Right renal cortex interstitium (tissue), 3 donors: ENCODE measurements at places on chromosomes 2 and 18. TPM values are rescaled to one million over a fixed set of nuclear protein-coding genes. Genes with fewer than 3 reads are reported as not detected.

Gene UGT1A5
- polyA plus RNA-seq = not detected

DNA sequence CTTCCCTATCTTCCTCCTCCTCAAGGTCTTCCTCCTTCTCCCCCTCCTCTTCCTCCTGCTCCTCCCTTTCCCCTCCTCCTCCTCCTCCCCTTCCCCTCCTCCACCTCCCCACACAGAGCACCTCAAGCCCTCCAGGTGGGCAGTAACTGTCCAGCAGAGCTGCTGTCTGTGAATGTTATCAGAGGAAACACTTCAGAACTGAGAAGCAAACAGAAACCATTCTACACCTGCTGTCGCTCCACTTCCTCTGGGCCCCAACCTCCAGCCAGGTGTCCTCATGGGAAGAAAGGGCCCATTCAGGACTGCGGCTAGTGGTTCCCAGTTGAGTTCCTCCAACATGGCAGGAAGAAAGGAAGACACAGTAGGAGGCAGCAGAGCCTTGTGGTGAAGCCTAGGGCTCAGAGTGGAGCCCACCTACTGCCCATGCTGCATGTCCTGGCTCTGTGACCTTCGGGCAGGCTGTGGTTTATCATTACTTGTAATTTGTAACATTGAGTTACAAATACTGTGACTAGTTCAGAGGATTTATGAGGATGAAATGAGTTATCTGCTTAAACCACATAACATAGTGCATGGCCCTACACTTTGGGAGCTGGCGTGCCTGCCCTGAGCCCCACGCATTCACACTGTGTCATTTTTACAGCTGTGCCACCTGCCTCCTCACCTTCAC is 165.9 kb upstream of the ID2 start:
- no peak for DNase-seq

- no peak for DNase-seq
These were observed 76.2 kb upstream of the ZNF532 start for GRCh38 chr18:58788470-58788869.

DNA sequence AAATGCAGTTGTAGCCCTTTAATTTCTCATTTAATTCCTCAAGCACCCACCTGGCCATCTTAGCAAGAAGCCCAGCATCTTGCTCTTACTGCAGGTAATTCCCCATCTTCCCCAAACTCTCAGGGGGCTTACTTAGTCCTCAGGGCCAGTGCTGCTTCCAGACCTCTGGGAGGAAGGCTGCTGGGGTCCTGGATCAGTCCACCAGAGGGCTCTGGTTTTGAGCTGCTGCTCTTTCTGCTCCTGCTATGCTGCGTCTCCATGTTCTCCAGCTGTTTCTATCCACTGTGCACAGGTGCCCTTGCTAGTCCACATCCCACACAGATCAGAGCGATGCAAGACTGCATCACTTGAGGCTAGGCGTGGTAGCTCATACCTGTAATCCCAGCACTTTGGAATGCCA is 34.5 kb upstream of the TMEM87B start:
- DNase-seq = no peak

Gene FEV
- polyA plus RNA-seq = 0.07 TPM

Gene FOXD4L1
- polyA plus RNA-seq = 0.19 TPM

GRCh38 chr2:241421330-241421729 is 65.2 kb downstream of the FARP2 start:
- DNase-seq = no peak

Gene ALPI
- polyA plus RNA-seq = not detected

DNA sequence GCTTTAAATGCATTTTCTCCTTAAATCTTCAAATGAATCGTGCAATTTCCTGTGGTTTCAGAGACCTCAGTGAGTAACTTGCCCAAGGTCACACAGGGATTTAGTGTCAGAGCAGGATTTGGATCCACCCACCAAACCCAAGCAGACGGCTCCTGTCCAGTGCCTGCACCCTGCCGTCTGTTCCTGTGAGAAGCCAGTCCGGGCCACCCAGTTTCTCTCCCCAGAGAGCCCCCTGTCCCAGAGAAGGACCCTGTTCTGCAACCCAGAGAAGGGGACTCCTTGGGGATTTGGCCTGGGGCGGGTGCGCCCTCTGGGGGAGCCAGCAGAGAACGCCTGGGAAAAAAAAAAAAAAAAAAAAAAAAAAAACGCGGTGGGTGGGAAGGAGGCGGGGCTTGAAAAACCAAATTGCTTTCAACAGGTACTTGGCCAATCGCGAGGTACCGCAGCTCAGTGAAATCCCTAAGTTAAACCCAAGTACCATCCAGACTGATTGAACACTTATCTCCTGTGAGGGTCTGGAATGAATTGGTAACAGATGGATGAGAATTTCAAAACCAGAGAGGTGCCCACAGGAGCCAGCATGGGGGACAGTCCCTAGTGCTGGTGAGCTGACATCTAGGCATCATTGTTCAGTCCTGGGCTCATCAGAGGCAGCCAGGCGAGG is 30.9 kb upstream of the REEP1 start:
- DNase-seq = peak; percentile 16

Gene POMC
- 5.0 TPM for polyA plus RNA-seq

GRCh38 chr2:52404866-52405265 is 1362.7 kb upstream of the CHAC2 start:
- DNase-seq = no peak

DNA sequence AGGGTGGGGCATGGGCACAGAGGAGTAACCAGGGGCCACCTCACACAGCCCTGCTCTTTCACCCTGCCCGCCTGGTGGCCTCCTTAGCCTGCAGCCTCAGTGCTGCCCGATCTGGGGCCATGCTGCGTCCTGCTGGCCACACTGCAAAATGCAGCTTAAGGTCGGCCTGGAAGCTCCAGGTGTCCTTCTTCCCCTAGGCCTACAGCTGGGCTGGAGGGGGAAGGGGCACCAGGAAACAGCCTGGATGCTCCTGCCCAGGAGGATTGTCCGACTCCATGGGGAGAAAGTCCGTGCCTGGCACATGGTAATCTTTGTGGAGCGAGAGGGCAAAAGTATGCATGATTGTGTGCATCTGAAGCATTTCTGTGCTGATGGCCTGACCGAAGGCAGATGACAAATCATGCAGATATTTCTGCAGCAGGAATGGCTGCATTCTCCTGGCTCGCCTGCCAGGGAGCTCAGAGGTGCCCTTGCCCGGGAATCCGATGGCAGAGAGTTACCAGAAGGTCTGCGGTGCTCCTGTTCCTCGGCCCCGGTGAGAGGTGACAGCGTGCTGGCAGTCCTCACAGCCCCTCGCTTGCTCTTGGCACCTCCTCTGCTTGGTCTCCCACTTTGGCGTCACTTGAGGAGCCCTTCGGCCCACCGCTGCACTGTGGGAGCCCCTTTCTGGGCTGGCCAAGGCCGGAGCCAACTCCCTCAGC is 12.8 kb upstream of the ALPP start:
- no peak for DNase-seq

Gene LINC00305
- 3.4 TPM for polyA plus RNA-seq

Gene IL37
- not detected for polyA plus RNA-seq

Gene PRSS56
- polyA plus RNA-seq = not detected

GRCh38 chr2:19772981-19773380 is 128.8 kb downstream of the TTC32 start:
- no peak for DNase-seq

Gene PLEKHH2
- 18.9 TPM for polyA plus RNA-seq

Gene ASB18
- not detected for polyA plus RNA-seq

DNA sequence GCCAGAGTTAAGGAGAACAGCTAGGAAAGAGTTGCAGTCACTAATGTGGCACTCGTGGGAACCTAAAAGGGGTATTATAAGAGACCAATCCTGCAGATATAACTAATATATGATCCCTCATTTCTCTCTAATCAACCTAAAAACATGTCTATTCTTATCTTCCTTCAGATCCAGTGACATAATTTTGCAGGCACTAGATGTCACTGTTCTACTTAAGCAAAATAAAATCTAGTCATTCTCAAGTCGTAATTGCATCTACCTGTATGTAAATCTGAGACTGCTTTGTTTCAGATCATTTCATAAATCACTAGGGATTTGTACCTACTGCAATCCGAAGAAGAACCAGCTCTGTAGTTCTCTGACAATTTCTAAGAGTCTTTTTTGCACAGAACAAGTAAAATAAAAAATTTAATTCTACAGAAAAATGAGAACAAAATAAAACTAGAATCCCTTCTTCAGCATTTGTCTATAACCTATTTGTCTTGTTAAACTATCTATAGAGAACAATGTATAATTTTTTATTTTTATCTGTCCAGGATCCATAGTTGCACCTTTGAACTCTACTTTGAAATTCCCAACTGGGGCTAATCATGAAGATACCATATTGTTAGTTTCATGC is 56.5 kb upstream of the ERBB4 start:
- no peak for DNase-seq

DNA sequence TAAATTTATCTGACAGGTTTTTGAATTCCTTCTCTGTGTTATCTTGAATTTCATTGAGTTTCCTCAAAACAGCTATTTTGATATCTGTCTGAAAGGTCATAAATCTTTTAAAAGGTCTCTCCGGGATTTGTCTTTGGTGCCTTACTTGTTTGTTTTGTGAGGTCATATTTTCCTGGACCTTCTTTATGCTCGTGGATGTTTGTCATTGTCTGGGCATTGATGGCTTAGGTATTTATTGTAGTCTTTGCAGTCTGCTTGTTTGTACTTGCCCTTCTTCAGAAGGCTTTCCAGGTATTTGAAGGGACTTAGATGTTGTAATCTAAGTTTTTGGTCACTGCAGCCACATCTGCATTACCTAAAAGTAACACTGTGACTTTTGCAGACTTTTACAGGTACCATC is 355.2 kb downstream of the PARD3B start:
- no peak for DNase-seq

GRCh38 chr2:100142393-100142792 is at the start of gene AFF3:
AFF3 (minus strand) TSS chr2:100142590; CDS start chr2:100104454, 38,136 bp downstream.
- DNase-seq = no peak

Gene NTSR2
- not detected for polyA plus RNA-seq

Gene KLHL41
- polyA plus RNA-seq = 1.3 TPM

DNA sequence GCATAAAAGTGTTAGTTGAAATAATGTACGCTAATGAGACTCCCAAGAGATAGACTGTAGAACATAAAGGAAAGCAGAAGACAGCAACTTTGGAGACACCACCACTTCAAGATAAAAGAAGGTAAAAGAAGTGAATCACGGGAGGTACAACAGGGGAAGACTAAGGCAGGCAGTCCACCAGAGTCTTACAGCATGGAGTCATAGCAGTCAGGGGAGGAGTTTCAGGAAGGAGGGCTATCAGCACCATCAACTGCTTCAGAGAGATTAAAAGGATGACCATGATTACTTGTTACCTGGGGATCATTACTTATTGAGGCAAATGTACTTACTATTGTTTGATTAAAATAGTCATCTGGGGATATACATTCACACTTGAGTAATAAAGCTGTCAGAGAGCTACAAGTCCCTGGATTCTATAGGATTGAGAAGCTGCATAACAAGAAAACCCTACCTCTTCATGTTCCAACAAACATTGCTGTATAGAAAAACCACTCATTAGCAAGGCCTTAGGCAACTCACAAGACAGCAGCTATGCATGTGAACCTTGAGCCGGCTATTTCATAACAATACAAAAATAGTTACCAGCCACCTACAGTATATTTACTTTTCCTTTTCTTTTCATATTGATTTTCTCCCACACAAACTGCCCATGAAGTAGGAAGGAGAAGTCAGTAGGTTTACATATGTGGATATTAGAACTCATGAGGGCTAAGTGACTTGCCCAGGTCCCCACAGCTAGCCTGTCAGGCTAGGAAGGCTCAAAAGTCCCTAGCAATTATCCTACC is 101.7 kb downstream of the PDE11A start:
- DNase-seq = no peak

GRCh38 chr2:211673133-211673905 is 865.3 kb downstream of the ERBB4 start:
- no peak for DNase-seq

DNA sequence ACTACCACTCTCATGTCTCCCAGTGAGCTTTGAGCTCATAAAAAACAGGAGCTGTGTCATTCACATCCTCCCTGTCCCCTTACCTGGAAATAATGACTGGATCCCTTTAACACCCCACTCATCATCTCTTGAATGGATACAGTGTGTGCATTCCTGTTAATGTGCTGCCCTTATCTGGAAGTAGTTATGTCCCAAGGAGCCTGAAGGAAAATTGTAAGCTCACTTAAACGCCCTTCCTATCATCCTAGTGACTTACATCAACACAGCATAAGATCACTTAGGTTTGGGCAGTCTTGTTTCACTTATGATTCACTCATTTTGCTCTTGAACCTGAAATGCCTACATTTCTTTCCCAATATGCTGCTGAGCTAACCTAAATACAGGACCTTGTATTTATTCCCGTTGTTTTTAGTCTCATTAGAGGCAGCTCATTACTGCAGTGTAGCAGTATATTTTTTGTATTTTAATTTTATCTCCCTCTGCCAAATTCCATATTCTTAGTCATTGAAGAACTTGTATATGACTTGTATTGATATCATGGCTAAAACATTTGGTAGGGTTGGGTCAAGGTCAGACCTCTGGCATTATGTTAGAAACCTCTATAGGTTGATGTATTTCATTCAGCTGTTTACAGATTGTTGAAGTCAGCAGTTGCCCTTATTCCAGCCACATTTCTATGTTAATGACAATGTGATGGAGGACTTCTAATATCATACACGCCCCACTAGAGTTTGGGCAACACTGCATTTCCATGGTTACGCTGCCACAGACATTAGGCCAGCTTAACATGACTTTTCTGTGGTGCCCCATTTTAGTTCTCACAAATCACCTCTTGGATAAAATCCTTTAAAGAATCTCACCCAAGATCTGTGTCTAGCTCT is 72.9 kb downstream of the PKP4 start:
- DNase-seq = no peak

Gene ACKR3
- 75.3 TPM for polyA plus RNA-seq

GRCh38 chr18:58038063-58038462 is 6.0 kb upstream of the NEDD4L start:
- no peak for DNase-seq

DNA sequence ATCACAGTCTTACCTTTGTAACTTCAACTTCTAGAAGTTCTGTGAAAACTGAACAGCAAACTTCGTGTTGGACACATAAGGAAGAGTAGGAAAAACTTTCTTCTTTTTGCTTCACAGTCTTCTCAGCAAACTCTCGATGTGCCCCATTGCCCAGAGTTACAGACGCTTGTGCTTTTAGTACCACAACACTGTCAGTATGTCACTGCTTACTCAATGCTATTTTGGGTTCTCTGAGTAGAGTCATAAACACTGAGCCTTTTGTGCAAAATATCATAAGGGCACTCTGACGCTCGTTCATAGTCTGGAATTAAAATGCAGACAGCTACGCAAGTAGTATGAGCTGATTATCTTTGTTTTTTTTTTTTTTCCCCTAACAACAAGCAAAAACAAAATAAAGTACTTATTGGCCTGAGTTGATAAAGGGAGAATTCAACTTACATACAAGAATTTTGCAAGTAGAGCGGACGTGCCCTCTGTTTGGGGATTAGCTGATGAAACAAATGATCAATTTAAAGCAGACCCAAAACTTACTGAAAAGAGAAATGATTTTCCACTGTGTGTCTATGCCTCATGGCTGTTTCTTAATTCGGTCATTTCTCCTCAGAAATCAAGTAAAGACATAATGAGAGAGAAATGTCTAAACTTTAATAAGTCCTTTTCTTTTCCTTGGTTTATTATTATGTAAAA is at the start of gene CDH19:
TSS of gene CDH19 (minus strand) at position 150 of the 687 bp plus-strand sequence. CDS start 31,886 bp downstream, outside the sequence.
- DNase-seq = no peak

GRCh38 chr2:238239543-238239862 is 335 bp downstream of the HES6 start:
- DNase-seq = no peak
